ENCODE measurements at places on chromosomes 1 and 21. TPM values are rescaled to one million over a fixed set of nuclear protein-coding genes. Genes with fewer than 3 reads are reported as not detected.
A peak's percentile ranks its signal among the peaks of the same experiment; 100 is the strongest.

The LRRC8C gene
- 6.8 TPM for polyA plus RNA-seq

- no peak for DNase-seq
Observed at GRCh38 chr1:109613361-109614147, 5.9 kb downstream of the GNAT2 start.

DNA sequence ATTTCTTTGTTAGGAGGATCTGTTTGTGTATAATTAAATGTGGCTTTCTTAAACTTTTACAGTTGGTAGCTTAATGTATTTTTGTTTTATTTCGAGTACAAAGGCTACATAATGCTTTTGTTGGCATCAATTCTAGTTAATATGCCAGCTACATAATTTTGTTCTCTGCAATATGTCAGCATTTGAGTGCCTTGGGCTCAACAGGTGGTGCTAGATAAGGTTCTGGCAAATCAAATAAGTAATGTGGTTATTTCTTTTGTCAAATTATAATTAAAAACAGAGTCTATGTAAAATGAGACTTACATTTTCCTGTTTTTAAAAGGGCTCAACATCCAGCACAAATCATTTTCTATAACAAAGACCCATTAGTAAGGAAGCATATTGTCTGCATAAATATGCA, 410.6 kb upstream of the NR5A2 start:
- no peak for DNase-seq

DNA sequence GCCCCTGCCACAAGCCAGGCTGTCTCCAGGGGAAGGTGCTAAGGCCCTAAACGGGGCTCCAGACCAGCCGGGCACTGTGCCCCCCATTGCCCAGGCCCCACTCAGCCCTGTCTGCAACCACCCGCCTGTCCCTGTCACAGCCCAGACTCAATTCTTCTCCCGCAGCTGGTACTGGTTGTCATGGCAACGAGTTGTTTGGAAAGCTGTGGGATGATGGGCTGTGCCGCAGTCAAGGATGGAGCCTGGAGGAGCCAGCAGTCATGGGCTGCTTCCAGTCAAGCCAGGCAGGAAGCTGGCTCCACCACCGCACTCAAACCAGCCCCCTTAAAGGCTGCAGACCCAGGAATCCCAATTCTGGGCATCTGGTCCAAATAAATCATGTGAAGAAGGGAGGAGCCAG, 4.2 kb downstream of the SPOCD1 start:
- DNase-seq, result peak; percentile 59

DNA sequence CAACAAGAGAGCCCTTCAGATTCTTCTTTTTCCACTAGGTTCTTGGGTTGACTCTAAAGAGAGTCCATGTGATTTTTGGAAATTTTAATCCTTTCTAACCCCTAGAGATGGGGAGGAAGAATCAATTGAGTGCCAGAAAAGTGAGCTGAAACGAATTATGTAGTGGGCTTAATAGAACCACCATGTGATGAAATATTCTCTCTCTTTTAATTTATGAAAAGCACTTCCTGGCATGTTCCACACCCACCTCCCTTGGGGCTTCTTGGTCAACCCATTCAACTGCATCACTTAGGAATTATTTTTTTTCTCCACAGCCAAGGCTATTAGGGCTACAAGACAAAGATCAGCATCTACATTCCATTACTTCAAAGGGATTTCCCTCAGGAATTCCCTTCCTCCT, 79.6 kb downstream of the ZC3H11B start:
- no peak for DNase-seq

DNA sequence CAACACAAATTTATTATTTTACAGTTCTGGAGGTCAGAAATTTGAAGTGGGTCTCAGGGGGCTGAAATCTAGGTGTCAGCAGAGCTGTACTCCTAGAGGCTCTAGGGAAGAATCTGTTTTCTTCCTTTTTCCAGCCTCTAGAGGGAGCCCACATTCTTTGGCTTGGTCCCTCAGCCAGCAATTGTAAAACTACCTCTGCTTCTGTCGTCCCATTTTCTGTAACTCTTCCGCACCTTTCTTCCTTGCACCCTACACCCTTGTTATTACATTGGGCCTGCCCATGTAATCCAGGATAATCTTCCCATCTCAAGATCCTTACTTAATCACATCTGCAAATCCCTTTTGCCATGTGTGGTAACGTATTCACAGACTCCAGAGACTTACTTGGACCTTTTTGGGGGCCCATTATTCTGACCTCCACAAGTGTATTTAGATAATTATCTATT, 24.8 kb upstream of the THEM4 start:
- peak; percentile 72 for DNase-seq

DNA sequence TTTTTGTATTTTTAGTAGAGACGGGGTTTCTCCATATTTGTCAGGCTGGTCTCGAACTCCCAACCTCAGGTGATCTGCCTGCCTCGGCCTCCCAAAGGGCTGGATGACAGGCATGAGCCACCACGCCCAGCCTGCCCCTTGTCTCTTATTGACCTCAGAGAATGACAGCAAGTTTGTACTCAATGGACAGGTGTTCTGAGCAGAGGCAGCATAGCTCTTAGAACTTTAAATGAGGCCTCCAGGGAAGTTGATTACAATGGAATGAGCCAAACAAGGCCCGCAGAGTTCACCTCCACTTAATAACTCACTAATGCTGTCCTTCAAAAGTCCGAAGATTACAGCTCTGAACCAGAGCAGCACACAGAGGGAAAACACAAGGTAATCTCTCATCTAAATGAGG, 10.9 kb downstream of the TMPRSS2 start:
- no peak for DNase-seq

DNA sequence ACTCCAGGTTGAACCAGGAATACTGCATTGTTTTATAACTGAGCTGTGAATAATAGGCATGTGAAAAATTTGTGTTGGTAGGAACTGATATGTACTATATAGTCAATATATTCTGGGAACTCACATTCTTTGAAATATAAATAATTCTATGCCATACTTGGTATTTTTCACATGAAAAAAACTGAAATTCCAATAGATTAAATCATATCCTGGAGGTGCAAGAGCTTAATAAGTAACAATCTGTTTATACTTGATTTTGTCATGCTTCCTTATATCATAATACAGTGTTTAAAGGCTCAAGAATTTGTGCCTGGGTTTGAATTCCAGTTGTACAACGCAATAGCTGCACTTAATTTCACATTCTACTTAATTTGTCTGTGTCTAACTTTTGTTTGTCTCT, 387.0 kb downstream of the USP25 start:
- DNase-seq, result no peak

GRCh38 chr1:8014381-8014988, 11.6 kb downstream of the ERRFI1 start:
- no peak for DNase-seq

Measured in left kidney (tissue), 8 donors.